ENCODE measurements at places on chromosomes 6 and 20.
A peak's percentile ranks its signal among the peaks of the same experiment; 100 is the strongest.

DNA sequence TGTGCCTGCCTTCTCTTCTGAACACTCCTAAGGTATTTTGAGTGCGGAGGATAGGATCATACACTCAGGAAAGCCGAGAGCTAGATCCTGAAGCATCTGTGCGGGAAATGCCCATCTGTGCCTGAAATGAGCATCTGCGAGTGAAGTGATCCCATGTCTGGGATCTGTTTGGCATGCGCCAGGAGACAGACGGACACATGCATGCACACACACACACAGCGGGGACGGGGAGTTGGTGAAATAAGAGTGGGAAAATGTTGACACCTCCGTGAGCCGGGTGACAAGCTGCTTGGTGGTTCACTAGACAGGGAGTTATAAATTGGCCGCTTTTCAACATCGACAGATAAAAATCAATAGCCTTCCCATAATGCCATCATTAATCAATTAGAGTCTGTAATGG lies 13.8 kb downstream of the SYNJ2 start:
- DNase-seq, result no peak

DNA sequence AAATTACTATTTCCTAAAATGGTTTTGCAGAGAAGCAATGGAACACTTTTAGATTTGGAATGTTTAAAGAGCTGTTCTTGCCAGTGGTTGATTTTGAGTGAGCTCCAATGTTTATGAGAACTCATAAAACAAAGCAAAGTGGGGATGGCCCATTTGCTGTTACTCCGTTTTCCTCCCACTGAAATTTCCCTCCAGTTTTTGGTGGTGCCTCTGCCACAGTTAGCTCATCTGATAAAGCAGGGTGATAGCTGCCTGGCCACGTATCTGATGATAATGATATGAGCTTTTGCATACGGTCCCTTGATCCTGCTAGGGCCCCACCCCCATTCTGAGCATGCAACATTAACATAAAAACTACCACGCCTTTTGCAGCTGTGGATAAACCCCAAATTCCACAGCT lies 10.4 kb downstream of the CD83 start:
- no peak for DNase-seq

DNA sequence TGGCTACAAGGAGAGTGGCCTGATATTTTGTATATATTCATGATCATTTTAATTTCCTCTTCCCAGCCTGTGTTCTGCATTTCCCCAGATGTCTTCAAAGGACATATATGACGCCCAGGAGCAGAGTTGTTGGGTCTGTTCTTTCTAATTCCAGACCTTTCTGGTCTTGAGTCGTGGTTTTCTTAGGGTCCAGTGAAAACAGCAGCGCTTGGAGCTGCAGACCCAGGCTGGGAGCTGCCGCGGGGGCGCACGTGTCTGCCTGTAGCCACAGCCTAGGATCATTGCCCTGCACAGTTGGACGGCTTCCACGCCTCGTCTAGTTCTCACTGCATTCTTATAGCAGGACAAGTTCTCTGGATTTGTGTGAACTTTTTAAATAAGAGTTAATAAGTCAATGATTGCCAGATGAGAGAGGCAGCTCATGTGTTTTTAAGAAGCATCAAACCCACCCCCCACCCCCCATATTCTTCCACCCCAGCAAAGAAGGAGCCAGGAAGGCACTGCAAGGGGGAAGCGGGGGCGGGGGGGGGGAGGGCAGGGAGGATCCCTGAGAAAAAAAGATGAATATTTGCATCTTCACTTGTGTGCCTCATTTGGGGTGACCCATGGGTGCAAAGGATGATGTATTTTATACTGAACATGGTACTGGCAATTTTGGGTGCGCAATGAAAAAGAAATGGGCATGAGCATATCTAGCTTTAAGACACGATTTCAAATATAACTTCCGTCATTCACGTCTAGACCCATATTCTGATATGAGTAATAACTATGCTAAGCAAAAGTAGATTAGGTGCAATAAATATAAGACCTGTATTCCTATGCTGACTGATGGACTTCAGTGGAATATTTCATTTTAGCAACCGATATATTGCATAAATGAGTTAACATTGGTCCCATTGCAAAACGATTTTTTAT lies 160.0 kb downstream of the TBXT start:
- no peak for DNase-seq

GRCh38 chr6:105212587-105212986 lies 32.8 kb upstream of the POPDC3 start:
- no peak for DNase-seq

- DNase-seq, result no peak
Measured at GRCh38 chr6:31968326-31968725, 3.6 kb downstream of the DXO start.

DNA sequence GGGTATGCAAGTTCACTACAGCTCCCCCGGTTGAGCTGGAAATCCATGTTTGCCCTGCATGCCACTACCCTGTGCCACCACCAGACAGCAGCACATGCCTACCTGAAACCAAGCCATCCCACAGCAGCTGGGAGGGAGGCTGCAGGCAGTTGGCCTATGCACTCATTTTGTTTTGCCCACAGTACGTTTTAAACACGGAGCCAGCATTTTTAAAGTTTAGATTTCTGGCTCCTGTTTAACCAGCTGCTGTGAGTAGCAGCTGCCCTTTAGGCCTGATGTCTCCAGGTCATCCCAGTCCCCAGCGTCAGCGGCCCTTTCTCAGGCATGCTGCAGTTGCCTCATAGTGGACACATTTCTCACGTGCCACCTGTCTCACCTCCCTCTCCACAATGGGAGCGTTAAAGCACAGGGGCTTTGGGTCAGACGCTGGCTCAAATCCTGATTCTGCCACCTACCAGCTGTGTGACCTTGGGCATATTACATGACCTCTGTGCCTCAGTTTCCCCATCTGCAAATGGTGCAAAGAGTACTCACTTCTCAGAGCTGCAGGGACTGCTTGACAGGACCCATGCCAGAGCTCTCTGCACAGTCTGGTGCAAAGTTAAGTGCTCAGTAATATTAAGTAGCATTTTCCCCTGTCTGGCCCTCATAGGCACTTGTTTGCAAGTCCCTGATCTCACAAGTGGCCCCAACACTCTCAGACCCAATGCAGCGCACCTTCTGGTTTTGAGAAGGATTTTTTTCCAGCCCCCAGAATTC lies 8.2 kb upstream of the UBE2V1 start:
- DNase-seq, result peak; percentile 37

GRCh38 chr6:119874381-119874780 lies 524.8 kb upstream of the MAN1A1 start:
- no peak for DNase-seq

- no peak for DNase-seq
Measured at GRCh38 chr20:50930139-50930975, 880 bp downstream of the ADNP start.

DNA sequence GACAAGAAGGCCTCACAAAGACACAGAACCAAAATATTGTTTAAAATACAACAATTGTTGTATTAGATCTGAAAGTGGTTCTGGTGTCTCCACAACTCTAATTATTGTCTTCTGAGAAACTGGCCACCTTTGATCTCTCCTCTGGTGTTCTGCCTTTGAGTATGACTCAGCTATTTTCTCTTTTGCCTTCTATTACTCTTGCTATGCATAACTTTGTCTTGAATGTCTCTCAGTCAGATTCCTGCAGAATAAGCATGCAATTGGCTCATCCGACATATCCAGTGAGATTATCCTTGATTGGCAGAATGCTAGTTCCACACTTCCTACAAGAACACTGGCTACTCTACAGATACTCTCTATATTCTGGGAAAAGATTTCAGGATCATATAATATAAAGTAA lies 14.3 kb upstream of the EPM2A start:
- no peak for DNase-seq

- DNase-seq, result no peak
Measured at GRCh38 chr6:71478834-71479541, 190.4 kb downstream of the OGFRL1 start.

- no peak for DNase-seq
Measured at GRCh38 chr20:57800791-57801430, 91.1 kb upstream of the PMEPA1 start.

DNA sequence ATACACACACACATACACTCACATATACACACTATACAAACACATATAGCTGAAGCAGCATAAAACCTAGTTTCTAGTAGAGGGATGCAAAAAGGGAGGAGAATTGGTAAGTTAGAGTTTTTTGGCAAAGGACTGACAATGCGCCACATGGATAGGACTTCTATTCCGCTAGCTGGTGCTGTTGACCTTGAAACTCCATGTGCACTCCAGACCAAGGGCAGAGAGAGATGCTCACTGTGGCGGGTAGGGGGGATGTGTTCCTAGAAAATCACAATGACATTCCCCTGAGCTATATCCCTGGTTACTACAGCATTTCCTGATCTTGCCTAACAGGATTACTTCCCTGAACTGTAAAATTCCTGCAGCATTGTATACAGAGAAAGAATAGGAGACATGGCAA lies 19.2 kb downstream of the MICA start:
- no peak for DNase-seq

GRCh38 chr20:10368702-10369041 lies 65.3 kb downstream of the MKKS start:
- no peak for DNase-seq

DNA sequence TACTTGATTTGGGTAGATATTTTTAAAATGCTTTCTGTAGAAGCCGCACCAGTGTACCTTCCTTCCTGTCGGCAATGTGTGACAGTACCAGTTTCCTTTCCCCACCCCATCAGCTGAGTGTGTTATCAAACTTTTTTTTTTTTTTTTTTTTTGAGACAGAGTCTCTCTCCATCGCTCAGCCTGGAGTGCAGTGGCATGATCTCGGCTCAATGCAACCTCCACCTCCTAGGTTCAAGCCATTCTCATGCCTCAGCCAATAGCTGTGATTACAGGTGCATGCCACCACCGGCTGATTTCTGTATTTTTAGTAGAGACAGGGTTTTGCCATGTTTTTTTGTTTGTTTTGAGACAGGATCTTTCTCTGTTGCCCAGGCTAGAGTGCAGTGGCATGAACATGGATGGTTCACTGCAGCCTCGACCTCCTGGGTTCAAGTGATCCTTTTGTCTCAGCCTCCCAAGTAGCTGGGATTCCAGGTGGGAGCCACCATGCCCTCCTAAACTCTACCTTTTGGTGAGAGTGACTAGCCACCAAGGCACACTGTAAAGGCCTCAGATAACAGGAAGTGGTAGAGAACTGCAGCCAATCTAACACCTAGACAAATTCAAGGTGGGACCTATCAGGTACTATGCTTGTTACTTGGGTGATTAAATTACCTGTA lies 26.5 kb upstream of the ZBTB22 start:
- peak; percentile 34 for DNase-seq

DNA sequence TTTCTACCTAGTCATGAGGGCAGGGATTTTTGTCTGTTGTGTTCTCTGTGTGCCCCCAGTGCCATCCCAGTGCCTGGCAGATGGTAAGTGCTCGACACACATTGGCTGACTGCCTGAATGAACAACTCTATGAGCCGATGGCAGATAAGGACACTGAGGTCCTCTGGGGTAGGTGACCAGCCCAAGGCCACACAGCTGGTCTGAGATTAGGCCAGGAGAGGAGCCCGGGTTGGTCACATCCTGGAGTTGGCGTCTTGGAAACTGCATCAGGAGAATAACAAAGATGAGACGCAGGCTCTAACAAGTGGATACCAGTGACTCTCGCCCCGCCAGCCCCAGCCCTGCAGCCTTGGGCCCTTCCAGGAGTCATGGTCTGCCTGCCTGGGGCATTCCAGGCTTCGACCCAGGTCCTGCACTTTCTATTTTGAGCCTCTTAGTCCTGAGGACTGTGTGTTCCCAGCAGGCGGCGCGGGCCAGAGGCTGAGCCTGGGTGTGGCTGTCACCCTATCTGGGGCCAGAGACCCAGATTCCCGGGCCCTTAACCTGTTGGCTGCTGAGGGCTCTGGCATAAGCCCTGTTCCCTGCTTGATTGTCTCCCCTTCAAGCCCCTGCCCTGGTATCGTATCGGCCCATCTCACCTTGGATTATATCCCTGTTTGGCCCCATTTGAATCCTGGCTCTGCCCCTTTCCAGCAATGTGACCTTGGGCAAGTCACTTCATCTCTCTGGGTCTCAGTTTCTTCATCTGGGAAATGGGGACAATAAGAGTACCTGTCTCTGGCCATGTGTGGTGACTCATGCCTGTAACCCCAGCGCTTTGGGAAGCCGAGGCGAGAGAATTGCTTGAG lies 88.3 kb downstream of the CEBPB start:
- DNase-seq, result no peak

- DNase-seq, result no peak
Measured at GRCh38 chr6:42429836-42430235, 21.9 kb downstream of the TRERF1 start.

GRCh38 chr6:140462453-140463311 lies 1088.2 kb upstream of the CITED2 start:
- no peak for DNase-seq

- peak; percentile 25 for DNase-seq
Measured at GRCh38 chr6:160992061-160992979, 751 bp downstream of the MAP3K4 start.

Measured in stimulated activated CD8-positive, alpha-beta memory T cell treated with anti-CD3 and anti-CD28 coated beads, Interleukin-4, amount 100 ng/mL, for 1 hour (primary cell).